Fibroblast of mammary gland (primary cell): ENCODE measurements at places on chromosomes 5 and 9.

- no peak for DNase-seq
These were observed 1.1 kb downstream of the LARP1 start for GRCh38 chr5:154756009-154756867.

GRCh38 chr5:169695919-169696490, 58.9 kb downstream of the DOCK2 start:
- peak; percentile 100 for DNase-seq

DNA sequence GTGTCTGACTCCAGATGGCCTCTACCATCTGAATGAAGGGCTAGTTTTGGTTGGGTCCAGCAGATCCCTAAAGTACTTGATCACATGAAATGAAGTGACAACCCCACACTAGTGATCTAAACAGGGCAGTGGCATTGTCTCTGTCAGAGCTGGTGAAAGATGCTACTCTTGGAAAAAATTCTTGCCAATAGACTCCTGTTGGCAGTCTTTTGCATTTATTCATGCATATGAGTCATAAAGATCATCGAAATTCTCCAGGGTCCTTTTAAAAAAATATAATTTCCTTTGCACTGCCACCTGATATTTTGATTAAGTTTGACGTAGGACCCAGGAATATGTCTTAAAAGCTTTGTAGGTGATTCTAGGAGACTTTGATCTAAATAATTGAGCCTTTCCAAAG, 135.1 kb upstream of the ELL2 start:
- DNase-seq, result peak; percentile 63

- no peak for DNase-seq
These were observed 48.8 kb downstream of the SLC1A3 start for GRCh38 chr5:36655161-36655560.

GRCh38 chr5:91373600-91373999, 9.5 kb downstream of the ARRDC3 start:
- DNase-seq, result no peak

DNA sequence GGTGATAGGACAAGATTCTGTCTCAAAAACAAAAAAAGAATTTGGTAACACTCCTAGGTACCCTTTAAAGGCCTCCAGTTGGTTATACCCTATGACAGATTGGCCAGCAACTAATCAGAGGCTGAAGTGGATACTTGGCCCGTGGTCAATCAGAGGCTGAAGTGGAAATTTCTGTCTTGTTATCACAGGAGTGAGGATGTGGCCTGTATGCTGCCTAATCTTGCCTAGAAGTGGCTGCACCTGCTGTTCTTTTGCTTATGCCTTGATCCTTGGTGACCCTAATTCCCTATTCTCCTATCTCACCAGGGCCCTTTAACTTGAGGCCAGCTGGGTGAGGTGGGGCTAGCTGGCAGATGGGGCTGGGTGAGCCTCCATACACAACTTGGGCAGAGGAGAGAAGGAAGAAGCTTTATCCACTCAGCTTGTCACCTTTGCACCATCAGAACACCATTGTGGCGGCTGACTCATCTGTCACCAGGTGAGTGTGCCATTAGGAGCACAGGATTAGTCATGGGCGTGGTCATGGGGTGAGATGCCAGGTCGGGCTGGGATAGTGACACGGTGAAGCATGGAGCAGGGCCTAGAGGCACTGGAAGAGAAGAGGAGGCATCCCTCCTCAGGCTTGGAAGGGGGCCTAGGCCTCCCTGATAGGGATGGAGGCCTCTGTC, 41.5 kb downstream of the SAR1B start:
- DNase-seq, result peak; percentile 25

DNA sequence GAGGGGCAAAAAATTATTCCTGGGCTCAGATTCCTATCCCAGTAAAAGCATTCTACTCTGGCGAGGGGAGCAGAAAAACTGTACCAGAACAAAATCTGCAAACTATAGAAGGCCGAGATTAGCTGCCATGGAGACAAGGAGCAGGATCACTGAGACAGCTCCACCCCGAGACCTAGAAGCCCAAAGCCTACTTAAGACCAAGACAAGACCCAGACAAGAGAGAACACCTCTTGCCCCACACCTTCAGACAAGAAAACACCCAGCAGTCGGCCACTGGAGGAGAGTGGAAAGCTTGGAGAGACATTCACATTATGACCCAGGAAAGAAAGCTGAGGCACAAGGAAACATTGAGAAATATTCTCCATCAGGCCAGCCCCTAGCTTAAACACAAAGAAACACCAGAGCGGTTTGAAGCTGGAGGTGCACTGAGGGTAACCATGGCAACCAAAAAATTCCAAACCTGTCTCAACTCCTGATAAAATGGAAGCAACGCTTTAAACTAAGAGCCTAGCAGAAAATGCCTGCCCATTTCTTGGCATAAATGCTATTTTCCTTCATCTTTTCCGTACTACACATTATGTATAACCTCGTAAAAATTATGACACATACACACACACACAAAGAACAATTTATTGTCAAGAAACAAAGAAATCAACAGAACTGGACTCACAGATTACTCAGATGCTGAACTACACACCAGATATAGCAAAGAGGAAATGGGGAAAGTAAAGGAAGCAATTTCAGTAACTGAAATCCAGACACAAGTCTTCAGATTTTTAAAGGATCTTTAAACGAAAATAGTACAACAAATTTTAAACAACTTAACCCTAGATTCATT, 53.8 kb upstream of the FTMT start:
- DNase-seq, result no peak

- DNase-seq, result no peak
These were observed 105.5 kb upstream of the PDE4D start for GRCh38 chr5:59999056-59999455.

- no peak for DNase-seq
These were observed 36.7 kb downstream of the LPAR1 start for GRCh38 chr9:111001526-111001925.

DNA sequence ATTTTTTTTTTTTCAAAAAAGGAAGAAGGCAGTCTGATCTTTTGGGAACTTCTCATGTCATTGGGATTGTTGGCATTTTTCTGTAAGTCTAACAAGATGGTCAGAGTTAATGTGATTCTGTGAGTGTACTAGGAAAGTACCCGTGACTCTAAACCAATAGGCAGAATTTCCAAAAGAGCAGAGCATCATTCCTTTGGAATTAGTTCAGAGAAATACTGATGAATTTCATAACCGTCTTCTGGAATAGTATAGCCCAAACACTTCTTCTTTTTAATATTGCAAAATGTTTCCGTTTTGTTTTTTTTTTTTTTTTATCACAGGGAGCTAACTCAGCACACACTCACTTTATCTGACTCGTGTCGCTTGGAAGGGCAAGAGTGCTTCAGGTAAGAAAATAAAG, 407.4 kb downstream of the DTWD2 start:
- peak; percentile 43 for DNase-seq

- DNase-seq, result no peak
These were observed 4.5 kb downstream of the FGFR4 start for GRCh38 chr5:177091232-177091631.

GRCh38 chr5:169175733-169176132, 125.2 kb downstream of the SLIT3 start:
- no peak for DNase-seq

GRCh38 chr9:2209400-2209799, 194.3 kb downstream of the SMARCA2 start:
- no peak for DNase-seq

DNA sequence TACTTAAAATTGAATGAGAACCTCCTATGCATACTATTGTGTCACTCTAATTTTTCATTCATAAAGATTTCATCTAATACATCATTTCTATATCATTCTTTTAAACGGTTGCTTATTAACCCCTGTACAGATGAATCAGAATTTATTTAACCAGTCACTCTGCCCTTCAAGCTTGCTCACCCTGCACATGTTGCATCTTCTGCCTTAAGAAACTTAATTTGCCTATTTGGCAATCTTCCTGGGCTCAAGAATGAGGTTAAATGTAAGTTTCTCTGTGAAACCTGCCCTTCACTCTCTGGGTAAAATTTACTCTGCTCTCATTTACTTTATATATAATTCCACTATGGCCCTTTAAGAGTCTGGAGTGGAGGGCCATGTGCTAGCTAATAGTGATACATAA, 434.7 kb upstream of the ZNF608 start:
- peak; percentile 39 for DNase-seq

GRCh38 chr9:80437091-80437640, 865.4 kb downstream of the TLE4 start:
- DNase-seq, result no peak

DNA sequence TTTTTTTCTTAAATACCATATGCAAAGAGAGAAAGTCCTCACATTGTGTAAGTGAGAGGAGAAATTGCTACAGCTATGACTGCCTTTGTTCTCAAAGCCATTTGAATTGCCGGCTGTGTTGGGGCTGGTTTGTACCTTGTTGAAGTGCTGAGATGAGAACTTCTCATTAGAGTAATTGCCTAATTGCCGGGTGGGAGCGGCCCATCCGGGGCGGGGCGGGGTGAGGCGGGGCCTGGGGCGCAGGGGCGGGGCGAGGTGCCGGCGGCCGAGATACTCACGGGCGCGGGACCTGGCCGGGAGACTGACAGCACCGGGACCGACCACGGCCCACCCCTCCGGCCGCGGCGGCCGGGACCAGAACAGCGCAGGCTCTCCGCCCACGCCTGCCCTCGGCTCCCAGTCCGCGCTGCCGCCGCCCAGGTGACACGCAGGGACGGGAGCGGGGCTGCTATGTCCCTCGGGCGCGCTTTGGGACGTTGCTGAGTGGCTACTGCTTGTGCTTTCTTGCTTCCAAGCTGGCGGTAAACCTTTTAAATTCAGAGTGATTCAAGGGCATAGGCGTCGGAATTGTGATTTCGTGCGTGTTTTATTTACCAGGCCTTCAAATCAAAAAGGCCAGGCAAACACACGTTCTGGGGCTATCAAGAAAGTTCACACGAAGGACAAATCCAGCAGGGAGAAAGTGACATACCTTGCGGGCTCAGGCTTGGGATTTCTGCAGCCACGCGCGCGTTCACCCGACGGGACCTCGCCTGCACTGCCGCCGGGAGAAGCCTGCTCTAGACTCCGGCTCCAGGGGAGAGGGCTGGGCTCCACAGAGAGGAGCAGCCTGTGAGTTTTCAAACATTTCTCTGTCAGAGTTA, 269.1 kb downstream of the FANCC start:
- peak; percentile 31 for DNase-seq

- DNase-seq, result peak; percentile 70
These were observed 22.5 kb downstream of the NEK6 start for GRCh38 chr9:124280176-124280691.

DNA sequence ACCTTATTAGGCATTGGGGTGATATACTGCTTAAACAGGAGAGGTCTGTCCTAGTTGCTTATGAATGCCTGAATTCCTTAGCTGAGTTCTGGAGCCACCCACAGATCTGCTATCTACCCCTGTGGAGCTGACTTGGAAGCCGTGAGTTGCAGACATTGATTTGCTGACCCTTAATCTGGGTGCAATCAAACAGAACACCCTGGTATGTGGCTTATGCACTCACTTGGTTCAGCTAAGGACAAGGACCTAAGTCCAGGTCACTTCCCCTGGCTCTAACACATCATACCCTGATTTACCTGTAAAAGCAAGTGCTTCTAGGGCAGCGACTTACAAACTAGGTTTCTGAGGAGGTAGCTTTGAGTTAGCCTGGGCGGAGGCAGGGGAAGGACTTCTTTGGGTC, 41.6 kb upstream of the TLR4 start:
- DNase-seq, result no peak

DNA sequence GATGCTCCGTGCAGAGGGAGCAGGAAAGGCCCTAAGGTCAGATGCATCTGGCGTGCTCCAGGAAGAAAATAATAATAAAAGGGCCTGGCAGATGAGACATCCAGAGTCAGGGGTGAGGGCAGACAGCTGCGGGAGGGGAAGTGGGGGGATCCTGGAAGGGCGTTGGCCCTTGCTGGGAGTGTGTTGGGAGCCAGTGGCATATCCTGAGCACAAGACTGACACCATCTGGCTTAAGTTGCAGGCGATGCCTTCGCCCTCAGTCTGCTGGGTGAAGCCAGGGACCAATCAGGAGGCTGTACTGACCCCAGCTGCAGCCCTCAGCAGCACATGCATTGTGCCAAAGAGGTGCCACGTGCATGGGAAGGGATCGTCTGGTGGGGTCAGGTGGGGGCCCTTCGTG, 3.8 kb downstream of the OR2V2 start:
- DNase-seq, result no peak

- DNase-seq, result peak; percentile 96
These were observed 128.1 kb upstream of the RPS23 start for GRCh38 chr5:82406205-82406773.

DNA sequence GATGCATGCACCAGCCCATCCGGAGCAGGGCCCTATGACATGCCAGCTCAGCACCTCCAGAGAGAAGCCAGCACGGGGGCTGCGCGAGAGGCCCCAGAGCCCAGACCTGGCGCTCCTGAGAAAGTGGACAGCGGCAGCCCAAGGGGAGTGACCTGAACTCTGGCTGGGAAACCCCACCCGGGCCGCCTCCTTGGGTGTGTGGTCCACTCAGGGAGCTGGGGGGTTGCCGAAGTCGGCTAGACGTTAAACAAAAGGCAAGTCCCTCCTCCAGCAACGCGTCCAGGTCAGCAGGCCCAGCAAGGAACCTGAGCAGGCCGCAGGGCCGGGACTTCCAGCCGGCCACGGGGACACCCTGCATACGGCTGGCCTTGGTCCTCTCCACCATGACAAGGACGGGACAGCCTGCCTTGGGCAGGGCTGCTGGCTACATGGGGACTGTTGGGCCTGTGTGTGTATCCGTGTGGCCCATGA, 35.7 kb downstream of the NACC2 start:
- no peak for DNase-seq

DNA sequence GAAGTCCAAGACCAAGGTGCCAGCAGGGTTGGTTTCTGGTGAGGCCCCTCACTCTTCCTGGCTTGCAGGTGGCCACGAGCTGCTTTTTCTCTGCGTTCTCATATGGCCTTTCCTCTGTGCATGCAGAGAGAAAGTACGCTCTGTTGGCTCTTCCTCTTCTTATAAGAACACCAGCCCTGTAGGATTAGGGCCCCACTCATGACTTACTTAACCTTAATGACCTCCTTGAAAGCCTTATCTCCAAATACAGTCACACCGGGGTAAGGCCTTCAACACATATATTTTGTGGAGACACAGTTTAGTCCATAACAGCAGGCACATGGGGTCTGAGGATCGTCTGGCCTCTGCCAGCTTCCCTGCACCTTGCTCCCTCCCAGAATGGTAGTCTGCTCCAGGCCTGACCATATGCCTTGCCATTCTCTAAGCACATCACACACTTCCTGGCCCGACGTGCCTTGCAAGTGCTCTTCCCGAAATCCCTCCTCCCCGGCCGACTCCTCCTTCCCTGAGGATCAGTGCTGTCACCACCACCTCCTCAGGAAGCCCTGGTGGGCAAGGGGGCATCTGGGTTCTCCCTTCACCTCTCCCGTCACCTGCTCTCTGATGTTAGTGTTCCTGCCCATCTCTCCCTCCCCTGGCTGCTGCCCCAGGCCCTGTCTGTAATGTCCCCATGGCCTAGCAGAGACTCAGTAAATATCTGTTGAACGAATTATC, 200.7 kb downstream of the AOPEP start:
- no peak for DNase-seq

GRCh38 chr5:58019614-58020013, 440.3 kb downstream of the PLK2 start:
- no peak for DNase-seq

- no peak for DNase-seq
These were observed 943.7 kb downstream of the CDH18 start for GRCh38 chr5:19044311-19044710.
